Stimulated activated CD4-positive, alpha-beta T cell treated with anti-CD3 and anti-CD28 coated beads, Interleukin-1b, Interleukin-23, amount 100 ng/mL, for 24 hours (primary cell): ENCODE measurements at places on chromosomes 7 and 10.

- no peak for DNase-seq
These were observed 89.8 kb upstream of the SAMD8 start for GRCh38 chr10:75021379-75022249.

DNA sequence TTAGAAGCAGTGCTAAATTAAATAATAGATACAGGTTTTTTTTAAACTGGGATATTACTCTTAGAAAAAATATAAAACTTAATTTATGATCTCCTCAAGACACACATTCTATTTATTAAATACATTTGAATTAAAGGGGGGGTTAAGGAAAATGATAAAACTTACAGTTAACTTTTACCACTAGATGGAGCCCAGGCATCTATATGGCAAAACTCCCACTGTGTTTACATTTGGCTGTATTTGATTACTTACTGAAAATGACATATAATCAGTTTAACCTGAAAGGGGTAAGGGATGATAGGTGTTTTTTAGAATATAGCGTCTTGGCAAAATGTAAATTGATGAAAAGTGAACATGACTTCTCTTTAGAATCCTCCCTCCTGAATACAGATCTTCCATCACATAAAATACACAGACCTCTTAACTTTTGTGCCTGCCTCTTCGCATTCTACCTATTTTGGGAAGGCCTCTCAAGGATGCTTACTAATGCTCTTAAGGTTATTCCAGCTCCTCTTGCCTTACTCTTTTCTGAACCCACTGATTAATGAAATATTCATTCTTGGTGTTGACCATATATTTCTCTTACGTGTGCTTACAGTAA lies 235.7 kb downstream of the AGMO start:
- DNase-seq, result no peak

- no peak for DNase-seq
These were observed 6.0 kb upstream of the SLC29A3 start for GRCh38 chr10:71312811-71313789.

- DNase-seq, result no peak
These were observed 142.4 kb downstream of the C1GALT1 start for GRCh38 chr7:7324698-7325097.

- no peak for DNase-seq
These were observed 49.9 kb upstream of the NKX6-2 start for GRCh38 chr10:132835848-132836233.

GRCh38 chr7:30656006-30656957 lies 26.0 kb downstream of the CRHR2 start:
- no peak for DNase-seq

DNA sequence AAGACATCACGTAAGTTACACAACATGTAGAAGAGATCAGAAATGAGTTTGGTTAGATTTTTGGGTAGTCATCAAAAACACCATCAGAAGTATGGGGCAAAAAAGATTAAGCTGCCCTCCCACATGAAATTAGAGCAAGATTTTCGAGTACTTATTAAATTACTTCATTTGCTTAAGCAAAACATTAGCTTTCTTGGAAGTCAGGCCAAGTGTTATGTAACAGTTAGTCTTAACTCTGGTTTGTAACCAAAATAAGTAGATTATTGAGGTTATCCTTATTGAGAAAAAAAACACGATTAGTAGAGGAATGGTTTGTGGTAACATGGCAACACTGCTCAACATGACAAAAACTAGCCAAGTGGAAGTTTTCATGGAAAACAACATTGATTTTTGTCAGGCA lies 37.9 kb downstream of the HBP1 start:
- DNase-seq, result no peak

GRCh38 chr7:131786204-131786603 lies 229.8 kb upstream of the PODXL start:
- DNase-seq, result no peak

DNA sequence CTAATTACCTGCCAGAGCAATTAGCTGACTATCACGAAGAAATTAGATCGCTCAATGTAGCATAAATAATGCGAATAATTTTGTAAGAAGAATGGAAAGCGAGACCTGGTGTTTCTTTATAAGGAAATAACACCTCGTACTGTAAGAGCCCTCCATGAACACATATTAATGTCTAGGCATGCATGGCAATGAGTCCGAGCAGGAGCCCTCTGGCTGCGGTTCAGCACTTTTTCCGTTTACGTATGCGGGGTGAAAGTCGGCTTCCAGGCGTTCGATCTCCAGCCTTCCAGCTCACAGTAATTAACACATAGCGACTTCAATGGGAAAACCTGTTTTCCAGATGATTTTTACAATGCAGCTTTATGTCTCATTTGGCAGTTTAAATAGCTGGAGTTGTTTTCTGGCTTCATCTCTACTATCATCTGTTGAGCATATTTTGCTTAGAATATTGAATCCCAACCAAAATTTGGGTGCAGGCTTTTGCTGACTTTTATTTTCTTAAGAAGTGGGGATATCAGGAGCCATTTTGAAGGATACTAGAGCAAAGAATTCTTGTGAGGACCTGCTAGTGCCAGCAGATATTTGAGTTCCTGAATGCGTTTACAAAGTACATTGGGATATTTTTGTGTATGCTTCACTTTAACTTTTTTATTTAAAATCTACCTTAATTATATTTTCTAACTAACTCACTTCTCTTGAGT lies 7.2 kb upstream of the SP8 start:
- no peak for DNase-seq

- no peak for DNase-seq
These were observed 3.7 kb downstream of the SAMD8 start for GRCh38 chr10:75115137-75115536.

DNA sequence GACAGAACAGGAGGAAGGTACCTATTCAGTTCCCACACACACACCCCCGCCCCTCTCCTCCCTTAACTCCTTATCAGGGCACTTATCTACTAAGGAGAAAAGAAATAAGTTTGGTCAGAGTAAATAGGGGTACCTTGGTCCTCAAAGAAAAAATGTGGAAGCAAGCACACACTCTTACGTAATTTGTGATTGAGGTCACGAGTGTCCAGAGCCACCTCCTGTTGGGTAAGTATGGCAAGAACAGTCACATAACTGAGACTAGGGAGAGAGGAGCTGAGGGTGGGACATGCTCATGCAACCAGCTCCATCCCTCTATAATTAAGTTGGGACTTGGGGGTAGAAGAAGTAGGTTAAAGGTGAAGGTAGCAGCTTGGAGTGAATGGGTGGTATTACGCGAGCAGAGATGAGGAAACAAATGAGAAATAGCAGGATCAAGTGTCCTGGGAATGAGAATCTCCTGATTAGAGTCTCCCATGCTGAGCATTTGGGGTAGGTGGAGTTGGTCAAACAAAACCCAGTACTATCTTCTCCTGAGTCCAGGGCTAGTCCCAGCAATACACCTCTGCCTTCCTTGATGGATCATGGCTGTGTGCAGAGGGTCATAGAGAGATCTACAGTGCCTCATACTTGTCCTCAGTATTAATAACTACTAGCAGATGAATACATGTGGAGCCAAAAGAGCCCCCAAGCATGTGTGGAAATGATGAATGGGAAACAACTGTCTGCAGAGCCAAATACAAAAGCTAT lies 77.1 kb downstream of the GSAP start:
- DNase-seq, result no peak

GRCh38 chr10:99784016-99784726 lies 1.7 kb downstream of the ABCC2 start:
- no peak for DNase-seq

- no peak for DNase-seq
These were observed 64.6 kb downstream of the SNX10 start for GRCh38 chr7:26356229-26356628.
